ENCODE measurements at places on chromosomes 6 and 20.

DNA sequence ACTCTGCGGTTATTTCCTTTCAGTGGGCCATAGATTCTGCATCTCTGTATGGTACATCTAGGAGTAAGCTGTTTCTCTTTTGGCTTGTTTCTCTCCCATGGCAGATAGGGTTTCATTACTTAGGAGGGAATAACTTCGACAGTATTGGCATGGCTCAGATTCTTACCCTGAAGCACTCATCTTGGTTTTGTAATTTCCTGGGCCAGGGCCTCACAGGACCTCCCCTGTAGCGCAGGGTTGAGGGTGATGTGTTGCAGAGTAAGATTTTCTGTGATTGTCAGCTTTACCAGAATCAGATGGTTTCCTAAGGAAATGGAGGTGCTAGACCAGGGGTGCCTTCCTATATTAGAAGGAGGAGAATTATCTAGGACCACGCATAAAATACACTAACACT is 78.3 kb downstream of the STXBP5 start:
- DNase-seq = no peak

DNA sequence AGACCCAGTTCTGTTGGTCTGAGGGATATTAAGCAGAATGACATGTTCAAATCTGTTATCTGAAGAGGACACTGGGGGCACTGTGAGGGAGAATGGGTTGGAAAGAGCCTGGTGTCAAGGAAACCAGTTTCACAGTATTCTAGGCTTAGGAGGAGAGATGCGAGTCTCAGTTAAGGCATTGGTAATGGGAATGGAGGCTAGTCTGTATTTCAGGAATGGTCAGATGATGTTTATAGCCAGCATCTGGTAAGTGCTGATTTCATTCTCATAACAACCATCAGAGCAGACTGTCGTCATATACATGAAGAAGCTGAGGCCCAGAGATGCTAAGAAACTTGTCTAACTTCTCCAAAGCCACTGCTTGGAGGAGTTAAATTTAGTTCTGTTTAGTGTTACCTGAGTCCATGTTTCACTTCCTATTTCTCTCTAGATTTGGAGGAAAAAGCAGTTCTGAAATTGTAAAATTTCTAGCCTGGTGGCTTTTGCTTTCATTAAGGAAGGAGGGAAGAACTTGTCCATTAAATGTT is 242.0 kb downstream of the ARID1B start:
- no peak for DNase-seq

- DNase-seq = peak; percentile 54
Measured at GRCh38 chr6:2480267-2480966, 235.0 kb upstream of the GMDS start.

- DNase-seq = no peak
Measured at GRCh38 chr6:106973836-106974335, 643 bp downstream of the CD24 start.

DNA sequence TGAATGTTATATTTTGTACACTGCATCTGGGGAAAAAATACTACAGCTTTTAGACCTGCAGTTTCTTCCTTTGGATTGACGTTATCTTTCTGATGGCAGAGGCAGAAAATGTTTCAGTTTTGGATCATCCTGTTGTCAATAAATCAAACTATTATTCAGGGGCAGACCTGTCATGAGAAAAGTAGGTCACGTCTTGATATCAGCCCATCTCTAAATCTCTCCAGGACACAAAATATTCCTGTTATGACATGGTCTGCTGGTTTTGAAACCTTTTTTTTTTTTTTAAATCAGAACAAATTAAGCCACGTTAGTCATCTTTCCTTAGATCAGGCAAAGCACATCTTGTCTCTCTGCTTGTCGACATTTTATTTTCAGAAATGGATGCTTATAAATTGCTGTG is 24.0 kb downstream of the IL20RA start:
- DNase-seq = no peak

GRCh38 chr6:21213492-21213891 is 380.1 kb upstream of the SOX4 start:
- no peak for DNase-seq

GRCh38 chr6:139308936-139309603 is 17.3 kb upstream of the TXLNB start:
- DNase-seq = peak; percentile 83

GRCh38 chr20:61014491-61014890 is 237.6 kb upstream of the CDH4 start:
- no peak for DNase-seq

- DNase-seq = peak; percentile 59
Measured at GRCh38 chr6:89970609-89971337, 76.5 kb downstream of the GJA10 start.

GRCh38 chr6:99604166-99605073 is 2.2 kb upstream of the PRDM13 start:
- DNase-seq = no peak

GRCh38 chr20:62603021-62603906 is 39.0 kb upstream of the SLCO4A1 start:
- DNase-seq = peak; percentile 15

DNA sequence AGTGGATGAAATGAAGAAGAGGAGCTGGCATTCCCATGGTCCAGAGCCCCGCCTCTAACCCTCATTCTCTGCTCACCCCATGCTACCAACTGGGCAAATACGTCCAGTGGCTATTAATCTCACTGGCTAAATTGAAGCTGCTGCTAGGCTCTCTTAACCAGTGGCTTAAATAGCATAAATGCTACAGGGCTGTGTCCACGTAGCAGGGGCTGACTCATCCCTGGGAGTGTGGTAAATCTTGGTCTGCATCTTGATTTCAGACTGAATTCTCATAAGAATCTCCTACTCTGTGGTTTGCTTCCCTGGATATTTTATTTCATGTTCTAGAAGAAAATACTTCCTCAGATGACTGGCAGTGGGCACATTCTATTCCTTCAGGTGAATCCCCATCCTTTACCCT is 193.1 kb upstream of the ARG1 start:
- DNase-seq = peak; percentile 35

DNA sequence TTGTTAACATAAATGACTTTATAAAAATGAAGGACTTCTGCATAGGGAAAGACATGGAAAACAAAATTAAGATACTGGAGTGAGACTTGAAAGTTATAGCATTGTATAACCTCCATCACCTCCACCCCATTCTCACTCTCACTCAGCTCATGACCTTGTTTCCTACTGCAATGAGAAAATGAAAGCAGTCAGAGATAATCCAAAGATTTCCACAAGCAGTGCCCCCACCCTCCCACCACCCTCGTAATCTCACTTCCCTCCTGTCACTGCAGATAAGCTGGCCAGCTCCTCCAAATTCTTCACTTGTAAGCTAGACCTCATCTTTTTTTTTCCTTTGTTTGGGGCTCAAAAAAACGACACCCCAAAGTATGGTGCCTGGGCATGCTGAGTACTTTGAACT is 52.9 kb upstream of the PROKR2 start:
- DNase-seq = no peak

GRCh38 chr20:57977569-57977968 is 250.9 kb downstream of the ANKRD60 start:
- DNase-seq = no peak

- DNase-seq = peak; percentile 87
Measured at GRCh38 chr6:73585566-73586415, 65.0 kb upstream of the EEF1A1 start.

GRCh38 chr20:8163543-8163942 is 31.5 kb downstream of the PLCB1 start:
- no peak for DNase-seq

DNA sequence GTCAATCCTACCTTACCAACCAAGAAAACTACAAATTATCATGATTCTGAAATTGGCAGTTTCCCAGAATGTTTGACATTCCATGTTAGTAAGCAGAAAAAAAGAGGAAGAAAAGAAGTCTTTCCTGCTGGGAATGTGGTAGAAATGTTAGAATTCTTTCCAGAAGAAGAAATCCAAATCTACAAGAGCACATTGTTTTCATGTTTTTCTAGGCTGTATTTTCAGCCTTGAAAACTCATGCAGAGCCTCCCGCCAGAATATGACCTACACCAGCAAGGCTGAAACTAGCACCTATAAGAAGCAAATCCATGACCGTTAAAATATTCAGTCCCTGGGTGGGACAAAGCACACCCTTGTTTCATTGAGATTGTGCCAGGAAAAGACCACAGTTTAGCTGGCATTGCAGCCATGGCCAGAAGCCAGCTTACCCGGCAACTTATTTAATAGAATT is 259.4 kb downstream of the GJA1 start:
- DNase-seq = peak; percentile 24

GRCh38 chr6:74410630-74411029 is 714.6 kb downstream of the CD109 start:
- no peak for DNase-seq

DNA sequence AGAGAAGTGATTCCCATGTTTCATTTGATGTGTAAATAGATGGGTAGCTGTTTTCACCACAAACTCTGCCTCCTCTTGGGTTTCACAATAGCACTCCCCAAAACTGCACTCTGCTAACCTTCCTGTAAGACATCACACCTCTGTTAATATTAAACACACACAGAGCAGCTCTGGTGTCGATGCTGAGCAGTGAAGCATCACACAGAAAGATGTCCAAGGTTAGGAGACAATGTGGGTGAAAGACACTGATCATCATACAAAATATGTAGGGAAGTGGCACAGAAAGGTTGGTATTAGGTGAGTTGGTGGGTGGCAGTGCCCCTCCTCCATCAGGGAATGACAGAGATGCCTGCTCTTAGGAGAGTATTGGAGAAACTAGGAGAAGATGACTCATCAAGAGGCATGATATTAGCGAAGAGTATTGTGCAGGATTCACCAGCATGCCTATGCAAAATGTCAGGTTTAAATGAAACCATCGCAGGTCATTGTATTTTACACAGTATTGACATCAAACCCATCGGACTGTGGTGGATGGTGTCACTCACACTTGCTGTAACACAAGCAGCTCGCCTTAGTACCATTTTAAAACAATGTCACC is 199.7 kb downstream of the TBXT start:
- no peak for DNase-seq

DNA sequence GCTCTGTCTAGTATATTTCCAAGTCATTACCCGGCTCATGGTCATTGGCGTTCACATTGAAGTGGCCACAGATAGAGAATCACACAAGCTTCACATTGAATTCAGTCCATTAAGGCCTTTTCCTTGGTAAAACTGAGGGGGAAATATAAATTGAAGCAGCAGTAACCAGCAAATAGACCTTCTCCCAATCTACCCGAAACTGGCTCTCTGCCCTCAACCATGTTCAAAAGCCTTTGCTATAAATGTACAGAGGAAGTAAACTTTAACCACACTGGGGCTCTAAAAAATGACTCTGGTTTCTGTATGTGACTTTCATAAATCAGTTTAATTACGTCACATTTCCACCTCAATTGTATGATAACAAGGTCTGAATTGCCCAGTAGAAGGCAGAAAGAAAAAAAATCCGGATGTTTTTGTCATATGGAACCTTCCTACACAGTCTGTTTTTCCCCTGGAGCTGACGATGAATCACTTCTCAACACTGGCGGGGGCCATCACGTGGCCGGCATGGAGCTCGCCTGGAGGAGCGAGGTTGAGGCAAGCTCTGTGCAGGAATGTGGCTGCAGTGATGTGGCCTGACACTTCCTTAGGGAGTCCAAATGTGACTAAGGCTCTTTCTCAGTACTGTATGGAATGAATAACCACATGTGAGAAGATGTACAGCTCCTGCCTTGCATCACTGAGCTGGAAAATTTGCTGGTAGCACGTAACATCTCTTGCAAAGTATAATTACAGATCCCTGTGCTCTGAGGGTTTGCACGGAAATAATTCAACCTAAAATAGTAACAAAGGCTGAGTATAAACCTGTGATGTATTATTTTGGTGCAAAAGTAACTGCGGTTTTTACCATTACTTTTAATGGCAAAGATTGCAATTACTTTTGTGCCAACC is 58.6 kb upstream of the SNX9 start:
- DNase-seq = peak; percentile 100

DNA sequence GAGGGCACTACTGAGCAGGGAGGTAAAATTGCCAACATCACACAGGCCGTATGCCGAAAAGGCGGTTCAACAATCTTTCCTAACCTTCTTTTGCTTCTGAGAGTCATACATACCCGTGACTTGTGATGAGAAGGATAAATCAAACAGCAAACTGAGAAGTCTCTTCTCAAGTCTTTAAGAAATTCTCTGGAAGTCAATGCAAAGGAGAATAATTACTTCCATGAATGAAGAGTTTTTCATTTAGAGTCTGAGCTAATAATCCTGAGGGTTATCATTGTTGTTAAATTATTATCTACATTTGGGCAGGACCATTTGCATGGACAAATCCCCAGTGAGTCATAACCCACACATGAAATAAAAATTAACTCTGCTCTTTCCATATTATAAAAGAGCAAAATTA is 22.4 kb upstream of the ILRUN start:
- no peak for DNase-seq

DNA sequence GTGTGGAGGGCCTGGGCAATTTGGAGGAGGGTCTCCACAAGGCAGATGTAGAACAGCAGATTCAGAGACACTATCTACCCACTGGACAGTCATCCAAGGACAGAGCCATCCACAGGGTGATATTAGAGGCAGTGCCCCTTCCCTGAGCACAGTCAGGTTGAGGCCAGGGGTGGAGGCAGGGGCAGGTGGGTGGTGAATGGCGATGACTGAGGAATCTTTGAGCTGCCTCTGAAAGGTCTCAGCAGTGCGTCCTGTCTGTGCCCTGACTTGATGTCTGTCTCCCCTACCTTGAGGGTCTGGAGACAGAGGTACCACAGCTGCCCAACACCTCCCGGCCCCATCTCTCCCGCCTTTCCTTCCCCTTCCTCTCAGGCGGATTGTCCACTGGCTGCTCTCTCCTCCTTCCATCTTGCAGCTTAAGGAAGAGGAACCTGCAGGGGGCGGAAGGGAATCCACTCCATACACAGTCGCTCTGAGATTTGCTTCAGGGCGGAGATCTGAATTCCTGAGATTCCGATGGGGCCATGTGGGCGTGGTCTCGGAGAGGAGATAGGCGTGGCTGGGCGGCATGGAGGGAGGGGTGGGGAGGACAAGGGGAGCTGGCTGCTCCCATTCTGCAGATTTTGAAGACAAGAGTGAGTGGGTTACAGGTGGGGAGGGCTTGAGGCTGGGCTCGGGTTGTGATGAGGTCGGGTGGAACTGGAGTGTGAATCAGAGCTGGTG is 1.7 kb downstream of the MUCL3 start:
- peak; percentile 85 for DNase-seq

- DNase-seq = peak; percentile 34
Measured at GRCh38 chr6:67736816-67737215, 898.3 kb upstream of the ADGRB3 start.

GRCh38 chr20:57514273-57514751 is 10.6 kb downstream of the CTCFL start:
- peak; percentile 85 for DNase-seq

DNA sequence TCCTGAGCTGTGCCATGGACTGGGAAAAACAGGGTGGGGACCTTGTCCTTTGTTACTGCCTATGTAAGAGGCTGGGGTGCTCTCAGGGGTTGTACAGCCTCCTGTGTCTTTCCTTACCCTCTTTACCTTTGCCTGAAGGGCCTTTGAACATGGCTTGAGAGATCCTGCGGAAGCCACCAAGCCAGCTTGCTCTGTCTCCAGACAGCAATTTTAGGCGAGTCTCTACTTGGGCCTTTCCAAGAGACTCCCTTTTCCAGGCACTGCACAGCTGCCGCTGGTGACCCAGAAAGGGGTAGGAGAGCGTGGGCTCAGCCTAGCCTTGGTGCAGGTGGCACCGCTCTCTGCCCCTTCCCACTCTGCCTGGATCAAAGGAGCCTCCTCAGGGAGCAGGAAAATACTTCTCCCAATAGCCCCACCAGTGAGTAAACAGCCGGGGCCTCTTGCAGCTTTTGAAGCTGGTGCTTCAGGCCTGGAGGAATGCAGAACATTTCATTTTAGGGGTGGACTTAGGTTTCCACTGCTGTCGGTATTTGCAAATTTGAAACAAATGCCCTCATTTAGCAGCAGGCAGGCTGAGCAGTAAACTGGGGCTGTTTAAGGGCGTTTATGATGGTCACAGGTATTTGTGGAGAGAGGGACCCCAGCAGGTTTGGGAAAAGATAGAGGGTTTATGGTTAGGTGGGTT is 13.9 kb downstream of the PTK7 start:
- no peak for DNase-seq

Data from cardiac fibroblast (primary cell).